ENCODE measurements at places on chromosomes 2 and 18.

DNA sequence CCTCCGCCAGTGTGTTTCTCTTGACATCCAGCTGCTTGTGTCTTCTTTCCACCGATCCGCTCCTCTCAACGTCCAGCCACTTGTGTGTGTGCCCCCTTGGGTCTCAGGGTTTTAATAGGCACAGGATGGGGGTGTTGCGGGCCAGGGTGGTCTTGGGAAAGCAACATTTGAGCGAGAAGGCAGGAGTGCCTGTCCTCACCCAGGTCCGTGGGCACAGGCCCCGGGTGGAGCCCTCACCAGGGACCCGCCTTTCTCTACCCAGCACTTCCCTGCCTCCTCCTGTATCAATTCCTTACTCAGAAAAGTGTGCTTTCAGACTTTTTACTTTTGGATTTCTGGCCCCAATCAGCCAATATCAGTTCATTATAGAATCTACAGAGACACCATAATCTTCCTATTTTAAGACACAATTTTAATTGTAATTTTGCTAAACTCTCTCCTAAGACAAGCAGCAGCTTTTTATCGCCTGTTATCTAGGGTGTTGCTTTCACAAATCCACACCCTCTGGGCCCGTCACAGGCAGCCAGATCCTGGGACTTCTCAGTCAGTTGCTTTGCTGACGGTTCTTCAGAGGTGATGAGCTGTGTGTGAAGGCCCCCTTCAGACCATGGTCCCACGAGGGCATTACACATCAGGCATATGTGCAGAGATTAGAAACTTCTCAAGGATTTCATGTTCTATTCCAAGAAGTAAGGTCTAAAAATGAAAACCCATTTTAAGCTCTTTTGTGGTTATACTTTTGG lies 96.0 kb upstream of the FHL2 start:
- DNase-seq: no peak

DNA sequence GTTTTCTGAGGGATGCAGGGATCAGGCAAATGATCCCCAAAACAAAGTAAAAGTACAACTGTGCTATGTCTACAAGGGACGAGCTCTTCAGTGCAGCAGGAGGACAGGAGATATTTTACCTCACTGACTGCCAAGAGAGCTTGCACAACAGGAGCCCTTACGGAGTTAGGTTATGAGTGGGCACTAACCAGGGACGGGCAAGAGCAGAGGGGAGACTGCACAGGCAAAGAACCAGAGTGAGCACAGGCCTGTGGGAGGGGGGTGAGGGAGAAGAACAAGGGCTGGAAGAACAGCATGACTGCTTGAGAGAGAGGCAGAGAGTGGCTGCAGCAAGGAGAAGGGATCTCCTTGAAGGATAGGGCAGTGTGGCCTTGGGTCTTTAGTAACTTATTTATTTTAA lies 101.1 kb upstream of the PID1 start:
- no peak for DNase-seq

DNA sequence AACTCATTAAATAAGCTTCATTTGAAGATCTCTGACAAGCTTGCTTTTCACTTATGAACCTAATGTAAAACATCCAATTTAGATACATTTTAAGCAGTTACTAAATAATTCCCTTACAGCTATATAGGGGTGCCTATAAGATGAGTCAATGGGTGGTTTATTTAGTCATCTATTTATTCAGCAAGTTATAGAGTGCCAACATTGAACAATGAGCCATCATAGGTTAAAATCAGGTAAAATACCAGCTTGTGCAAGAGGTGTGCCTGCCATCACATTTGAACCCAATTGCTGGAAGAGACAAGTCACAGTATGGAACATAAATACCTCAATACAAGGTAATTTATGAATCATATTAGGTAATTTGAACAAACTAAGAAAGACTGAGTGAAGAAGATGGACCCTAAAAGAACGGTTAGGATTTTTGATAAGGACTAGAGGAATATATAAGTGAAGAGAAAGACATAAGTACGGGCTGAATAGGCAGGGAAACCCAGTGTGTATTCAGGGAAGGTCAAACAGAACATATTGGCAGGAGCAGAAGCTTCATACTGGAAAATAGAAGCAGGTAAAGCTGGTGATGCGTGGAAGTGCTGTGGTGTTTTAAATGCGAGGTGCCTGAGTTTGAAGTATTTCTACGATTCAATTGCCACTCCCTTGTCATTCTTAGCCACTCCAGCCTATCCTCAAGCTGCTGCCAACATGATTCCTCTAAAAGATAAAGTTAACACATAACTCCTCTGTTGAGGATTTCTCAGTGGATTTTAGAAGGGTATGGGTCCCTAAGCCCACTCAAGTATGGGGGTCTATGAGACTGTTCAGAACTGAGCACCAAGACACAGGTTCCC lies 18.9 kb upstream of the STAT4 start:
- no peak for DNase-seq

- DNase-seq: peak; percentile 52
Observed at GRCh38 chr2:197198890-197199289, 111.7 kb downstream of the ANKRD44 start.

DNA sequence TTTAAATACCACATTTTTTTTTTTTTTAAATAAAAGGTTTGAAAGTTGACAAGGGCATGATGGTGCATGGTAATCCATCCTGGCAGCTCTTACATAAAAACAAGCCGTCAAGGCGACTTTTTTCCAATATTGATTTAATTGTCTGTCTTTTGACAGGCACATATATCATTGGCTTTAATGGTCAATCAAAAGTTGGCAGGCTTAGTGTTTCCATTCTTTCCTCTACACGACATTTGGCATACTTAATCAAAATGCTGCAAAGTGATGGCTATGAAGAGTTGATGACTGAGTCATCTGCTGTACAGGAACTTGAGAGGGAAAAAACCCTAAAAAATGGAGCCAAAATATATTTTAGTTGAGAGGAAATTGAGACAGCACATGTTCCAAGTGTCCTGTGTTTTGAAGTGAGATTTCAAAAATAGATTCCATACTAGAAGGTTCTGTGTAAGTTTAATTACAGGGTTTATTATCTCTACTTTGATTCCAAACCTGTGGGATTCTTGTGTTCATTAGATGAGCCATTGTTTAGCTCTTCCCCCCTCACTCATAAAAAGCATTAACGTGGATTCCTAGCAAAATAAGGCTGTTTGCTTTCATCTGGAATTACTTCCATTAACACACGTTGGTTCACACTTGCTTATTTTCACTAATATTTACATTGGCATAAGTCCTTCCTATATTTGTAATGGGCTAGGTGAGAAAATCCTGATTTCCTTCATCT lies 3.2 kb downstream of the TSHZ1 start:
- DNase-seq: no peak

DNA sequence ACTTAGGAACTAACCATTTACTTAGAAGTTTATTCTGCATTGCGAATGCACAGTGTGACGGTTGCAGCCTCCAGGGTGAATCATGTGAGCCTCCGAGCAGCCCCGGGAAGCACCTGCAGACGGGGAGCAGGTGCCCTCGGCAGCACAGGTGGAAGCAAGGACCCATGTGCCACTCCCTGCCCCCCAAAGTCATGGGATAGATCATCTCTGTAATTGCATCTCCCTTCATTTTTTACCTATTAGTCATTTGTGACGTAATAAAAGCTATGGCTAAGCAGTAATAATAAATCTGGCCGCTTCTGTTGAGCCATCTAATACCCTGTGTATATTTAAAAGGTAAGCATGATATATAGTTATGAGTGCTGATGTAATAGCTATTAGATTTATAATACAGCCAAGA lies 97.2 kb downstream of the PTGR3 start:
- no peak for DNase-seq

DNA sequence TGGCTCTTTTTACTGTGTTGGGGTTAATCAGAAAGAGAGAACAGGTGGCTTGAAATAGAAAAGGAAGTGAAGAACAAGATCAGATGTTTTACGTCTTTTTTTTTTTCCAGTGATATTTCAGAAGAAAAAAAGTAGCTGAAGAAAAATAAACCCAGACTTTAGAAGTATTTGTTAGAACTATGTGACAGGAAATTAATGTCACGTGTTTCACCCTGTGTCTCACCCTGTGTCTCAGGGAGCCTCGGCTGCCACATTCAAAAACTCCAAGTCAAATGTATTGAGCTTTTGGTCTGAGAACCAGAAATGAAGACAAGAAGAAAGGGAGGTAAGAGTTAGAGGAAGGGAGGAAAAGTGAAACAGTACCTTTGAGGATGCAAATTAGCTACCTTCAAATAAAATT lies 38.0 kb downstream of the AKAIN1 start:
- no peak for DNase-seq

DNA sequence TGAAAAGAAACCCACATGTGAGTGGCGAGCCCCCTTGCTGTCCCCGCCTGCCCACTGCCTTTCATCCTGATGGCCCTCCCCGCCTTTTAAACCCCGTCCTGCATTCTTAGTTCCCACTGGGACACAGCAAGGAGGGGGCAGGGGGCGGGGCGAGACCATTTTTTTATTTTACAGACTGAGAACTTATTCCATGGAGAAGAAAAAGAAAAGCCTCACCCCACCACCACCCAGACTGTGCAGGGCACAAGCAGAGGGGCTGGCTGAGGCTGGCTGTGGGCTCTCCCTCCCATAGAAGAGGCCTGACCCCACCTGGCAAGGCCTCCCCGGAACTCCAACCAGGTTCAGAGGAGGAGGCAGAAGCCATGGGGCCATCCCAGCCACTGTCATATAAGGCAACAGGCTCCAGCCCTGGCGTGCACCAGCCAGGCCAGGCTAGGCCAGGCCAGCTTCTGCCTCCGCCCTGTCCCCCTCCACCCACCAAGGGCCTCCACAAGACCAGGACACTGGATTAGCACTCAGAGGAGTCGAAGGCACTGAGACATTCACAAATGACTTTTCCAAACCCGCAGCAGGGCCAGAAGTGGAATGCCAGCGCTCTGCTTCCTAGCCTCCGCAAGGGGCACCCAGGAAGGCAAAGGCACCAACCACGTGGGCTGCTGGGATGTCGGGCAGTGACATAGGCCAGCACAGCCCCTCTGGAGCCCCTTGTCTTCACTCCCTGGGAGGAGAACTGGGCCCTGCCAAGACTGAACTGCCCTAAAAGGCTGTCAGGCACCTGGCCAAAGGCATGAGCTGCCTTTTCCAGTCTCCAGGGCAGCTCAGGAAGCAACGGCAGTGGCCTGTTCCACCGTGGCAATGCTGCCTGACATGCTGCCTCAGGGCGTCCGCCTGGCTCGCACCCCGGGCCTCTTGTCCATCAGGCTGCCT lies 37.5 kb upstream of the SEMA4C start:
- DNase-seq: no peak

GRCh38 chr2:24875272-24875671 lies 44.8 kb downstream of the ADCY3 start:
- DNase-seq: no peak

DNA sequence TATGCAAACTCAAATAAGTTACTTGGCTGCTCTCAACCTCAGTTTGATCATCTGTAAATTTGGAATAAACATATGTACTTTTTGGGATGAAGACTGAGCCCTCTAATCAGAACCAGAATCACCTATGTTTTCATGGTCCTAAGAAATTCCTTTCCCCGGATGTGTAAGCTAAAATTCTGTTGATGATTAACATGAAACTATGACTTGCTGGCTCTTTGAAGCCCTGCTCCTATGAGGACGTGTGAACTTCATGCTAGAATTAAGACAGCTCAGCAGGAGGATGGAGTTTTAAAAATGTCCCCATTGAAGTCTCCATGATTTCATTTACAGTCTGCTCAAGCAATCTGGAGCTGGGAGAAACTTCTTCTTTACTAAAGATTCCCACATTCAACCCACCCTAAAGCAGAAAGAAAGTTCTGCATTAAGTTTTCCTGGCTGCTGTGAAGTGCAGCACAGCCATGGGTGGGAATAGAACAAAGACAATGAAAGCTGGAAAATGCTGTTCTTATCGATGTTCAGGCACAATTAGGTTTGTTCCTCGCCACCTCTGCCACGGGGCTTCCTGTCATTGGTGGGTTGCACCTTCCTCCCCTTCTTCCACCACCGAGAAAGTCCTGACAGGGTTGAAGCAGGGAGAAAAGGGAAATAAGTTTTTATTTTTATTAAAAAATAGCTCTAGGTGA lies 50.9 kb downstream of the ADCYAP1 start:
- no peak for DNase-seq

GRCh38 chr2:130373808-130374365 lies 18.0 kb downstream of the PTPN18 start:
- DNase-seq: no peak

DNA sequence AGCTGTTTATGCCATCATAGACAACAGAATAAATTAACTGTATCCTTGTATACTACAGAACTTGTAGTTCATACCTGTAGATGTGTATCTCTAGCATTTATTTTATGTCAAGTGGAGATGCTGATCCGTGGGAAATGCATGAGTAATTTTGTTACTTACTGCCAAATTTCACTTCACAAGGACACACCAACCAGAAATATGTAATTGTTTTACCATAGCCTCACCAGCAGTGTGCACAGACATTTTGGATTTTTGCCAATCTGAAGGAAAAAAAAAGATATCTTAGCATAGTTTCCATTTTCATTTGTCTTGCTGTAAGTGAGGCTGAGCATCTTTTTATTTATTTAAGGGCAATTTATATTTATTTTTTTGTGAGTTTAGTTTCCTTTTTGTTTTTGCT lies 265.1 kb upstream of the OSR1 start:
- no peak for DNase-seq

GRCh38 chr2:204888222-204888621 lies 342.9 kb downstream of the PARD3B start:
- DNase-seq: no peak

- DNase-seq: no peak
Observed at GRCh38 chr2:151775057-151775740, 40.9 kb upstream of the NEB start.

DNA sequence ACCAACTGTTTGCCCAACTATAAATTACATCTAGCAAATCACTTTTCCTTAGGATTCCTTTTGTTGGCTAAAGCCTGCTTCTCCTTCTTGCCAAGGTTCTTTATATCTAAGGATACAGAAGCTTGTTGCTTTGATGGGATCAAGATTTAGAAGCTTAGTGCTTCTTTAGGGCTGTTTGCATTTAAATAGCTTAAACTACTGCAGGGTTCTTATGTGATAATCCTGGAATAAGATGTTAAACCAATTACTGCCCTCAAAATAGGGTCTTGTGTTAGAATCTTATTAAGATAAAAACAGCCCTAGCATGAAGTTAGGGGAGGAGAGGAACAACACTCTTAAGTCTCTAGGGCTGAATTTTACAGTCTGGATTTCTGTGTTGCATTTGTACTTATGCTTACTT lies 64.2 kb downstream of the KIF5C start:
- no peak for DNase-seq

DNA sequence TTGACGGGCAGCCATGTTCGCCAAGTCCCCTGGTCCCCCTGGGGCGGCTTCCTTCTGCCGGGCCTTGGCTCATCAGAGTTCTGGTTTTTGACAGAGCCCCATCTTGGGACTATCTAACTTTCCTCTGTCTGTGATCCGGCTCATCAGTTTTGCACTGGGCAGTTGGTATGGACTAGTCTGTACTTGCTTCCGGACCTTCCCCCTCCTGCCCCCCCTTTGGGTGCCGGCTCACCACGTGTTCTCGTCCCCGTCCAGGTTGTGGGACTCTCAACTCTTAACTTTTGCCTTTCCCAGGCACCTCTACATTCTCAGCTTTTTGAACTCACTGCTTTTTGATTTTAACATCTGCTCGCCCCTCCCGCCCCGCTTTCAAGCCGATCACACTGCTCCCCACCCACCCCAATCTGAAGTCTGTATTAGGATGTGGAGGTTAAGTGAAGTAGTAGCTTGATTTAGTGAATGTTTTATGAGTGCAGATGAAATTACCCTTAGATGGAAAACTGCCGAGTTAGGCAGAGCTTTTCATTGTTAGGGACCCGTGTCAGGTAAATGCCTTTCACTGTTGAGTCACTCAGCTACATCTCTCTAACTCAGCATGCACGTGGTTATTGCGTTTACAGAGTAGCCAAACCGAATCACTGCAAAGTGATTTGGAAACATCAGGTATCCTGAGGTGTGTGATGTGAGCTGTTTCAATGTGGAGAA lies 874 bp downstream of the WDR43 start:
- no peak for DNase-seq

- no peak for DNase-seq
Observed at GRCh38 chr2:31467426-31467825, 52.9 kb upstream of the XDH start.
